ENCODE measurements at places on chromosomes 2 and 18. TPM values are rescaled to one million over a fixed set of nuclear protein-coding genes. Genes with fewer than 3 reads are reported as not detected.

EGR4 gene
- 0.16 TPM for total RNA-seq

DNA sequence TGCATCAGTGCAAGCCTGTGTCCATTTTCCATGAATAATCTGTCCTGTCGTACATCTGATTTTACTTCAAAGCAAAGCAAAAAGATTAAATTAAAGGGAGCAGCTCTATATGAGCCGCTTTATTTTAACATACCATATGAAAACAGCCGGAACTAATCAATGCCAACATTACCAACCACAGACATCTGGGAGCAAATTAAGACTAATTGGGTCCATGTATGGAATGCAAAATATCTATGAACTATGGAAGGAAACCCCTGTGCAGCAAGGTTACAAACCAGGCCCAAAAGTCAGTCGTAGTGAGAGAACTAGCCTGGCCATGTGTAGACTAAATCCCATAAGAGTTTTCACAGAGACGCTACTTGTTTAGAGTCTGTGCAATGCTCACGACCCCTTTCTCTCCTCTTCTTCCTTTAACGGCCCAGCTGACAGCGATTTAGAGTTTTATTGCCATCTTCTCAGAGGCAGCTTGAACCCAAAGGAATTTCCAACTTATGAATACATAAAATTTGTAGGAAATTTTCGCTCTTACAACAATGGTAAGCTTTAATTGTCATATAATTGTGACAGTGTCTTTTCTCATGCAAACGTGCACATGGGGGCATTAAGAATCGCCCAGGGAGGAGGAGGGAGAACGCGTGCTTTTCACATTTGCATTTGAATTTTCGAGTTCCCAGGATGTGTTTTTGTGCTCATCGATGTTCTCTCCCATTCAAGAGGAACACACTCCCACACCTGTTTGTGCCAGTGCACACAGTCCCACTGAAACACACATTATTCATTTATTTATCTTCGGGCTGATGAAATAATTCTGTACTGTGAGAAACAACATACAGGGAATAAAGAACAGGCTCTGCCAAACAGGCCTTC lies 52.9 kb upstream of the RPL31 start:
- H3K4me1 ChIP-seq: no peaks in the 10 kb centered on the region
- H3K36me3 ChIP-seq: peaks cover 14% of the 10 kb centered on the region
- DNase-seq: no peak
- H3K27ac ChIP-seq: no peak overlapping the region

DNA sequence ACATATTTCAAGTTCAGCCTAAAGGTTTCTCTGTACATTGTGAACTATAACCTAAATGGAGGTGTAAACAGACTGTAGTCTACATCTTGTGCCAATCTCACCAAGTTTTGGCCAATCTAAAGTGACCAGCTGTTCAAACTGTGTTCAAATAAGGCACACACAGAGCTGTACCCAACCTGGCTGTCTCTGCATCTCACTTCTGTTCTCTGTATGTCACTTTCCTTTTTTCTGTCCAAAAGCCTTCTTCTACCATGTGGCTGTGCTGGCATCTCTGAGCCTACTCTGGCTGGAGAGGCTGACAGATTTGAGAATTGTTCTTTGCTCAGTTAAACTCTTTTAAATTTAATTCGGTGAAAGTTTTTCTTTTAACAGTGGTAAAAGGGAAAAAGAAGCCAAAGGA lies 817.9 kb downstream of the SOCS6 start:
- no peaks in the 10 kb centered on the region for H3K27me3 ChIP-seq
- H3K4me3 ChIP-seq: no peak overlapping the region
- peaks cover 27% of the 10 kb centered on the region for H3K4me1 ChIP-seq
- DNase-seq: no peak
- H3K36me3 ChIP-seq: no peaks in the 10 kb centered on the region

- no peak overlapping the region for H3K4me3 ChIP-seq
- DNase-seq: no peak
- H3K27me3 ChIP-seq: no peaks in the 10 kb centered on the region
Measured at GRCh38 chr18:25187521-25188192, 164.3 kb downstream of the ZNF521 start.

PLEKHH2 gene
- total RNA-seq: 4.8 TPM

DNA sequence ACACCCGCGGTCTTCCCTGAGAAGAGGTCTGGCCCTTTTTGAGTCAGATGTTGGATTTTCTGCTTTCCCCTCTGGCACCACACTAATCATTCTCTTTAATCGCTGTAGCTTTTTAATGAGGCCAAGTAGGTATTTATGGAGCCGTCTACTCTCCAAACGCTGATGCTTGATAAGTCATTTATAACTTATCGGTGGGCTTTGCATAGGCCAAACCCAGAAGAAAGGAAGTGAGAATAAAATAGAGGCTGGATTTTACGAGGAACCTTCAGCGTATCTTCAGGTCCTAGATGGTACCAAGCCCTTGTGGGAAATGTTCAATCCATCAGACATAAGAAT lies 142.5 kb upstream of the CTAGE1 start:
- DNase-seq: no peak
- peaks cover 13% of the 10 kb centered on the region for H3K4me1 ChIP-seq
- H3K27me3 ChIP-seq: no peaks in the 10 kb centered on the region
- peak overlapping the region; percentile 43 for H3K4me3 ChIP-seq
- H3K27ac ChIP-seq: peak overlapping the region; percentile 100

GRCh38 chr2:20211860-20212458 lies 13.0 kb downstream of the SDC1 start:
- H3K4me3 ChIP-seq: no peak overlapping the region
- DNase-seq: no peak
- no peaks in the 10 kb centered on the region for H3K27me3 ChIP-seq
- no peaks in the 10 kb centered on the region for H3K4me1 ChIP-seq
- no peak overlapping the region for H3K27ac ChIP-seq
- H3K36me3 ChIP-seq: no peaks in the 10 kb centered on the region

- no peak overlapping the region for H3K4me3 ChIP-seq
- H3K27me3 ChIP-seq: no peaks in the 10 kb centered on the region
- DNase-seq: no peak
- H3K36me3 ChIP-seq: no peaks in the 10 kb centered on the region
Measured at GRCh38 chr2:98240786-98241398, 105.4 kb upstream of the CNGA3 start.

DNA sequence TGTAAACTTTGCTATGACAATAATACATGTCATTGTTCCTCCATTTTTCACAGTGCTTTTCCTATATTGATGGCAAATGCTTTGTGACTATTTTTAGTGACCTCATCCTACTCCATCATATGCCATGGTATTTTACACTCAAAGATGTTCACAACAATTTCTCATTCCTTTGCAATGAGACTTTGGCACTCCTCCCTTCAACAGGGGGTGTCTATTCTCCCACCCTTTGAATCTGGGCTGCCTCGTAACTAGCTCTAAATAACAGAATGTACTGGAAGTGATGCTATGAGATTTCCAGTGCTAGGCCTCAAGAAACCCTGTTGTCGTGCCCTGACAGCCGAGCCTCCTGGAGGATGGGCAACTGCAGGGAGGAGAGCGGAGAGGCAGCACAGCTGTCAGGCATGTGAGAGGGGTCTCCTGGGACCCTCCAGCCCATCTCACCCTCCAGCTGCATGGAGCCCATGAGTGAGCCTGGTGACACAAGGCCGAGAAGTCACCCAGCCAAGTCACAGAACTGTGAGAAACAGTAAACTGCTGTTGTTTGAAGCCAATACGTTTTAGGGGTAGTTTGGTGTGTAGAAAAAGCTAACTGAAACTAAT lies 103.1 kb upstream of the APCDD1 start:
- H3K4me1 ChIP-seq: peaks cover 32% of the 10 kb centered on the region
- no peaks in the 10 kb centered on the region for H3K36me3 ChIP-seq
- no peak overlapping the region for H3K4me3 ChIP-seq
- peak overlapping the region; percentile 31 for H3K27ac ChIP-seq

MC4R gene
- not detected for total RNA-seq

- no peak for DNase-seq
- no peak overlapping the region for H3K27ac ChIP-seq
- H3K4me3 ChIP-seq: no peak overlapping the region
- H3K36me3 ChIP-seq: no peaks in the 10 kb centered on the region
- H3K4me1 ChIP-seq: no peaks in the 10 kb centered on the region
- H3K27me3 ChIP-seq: no peaks in the 10 kb centered on the region
Measured at GRCh38 chr2:18172607-18173006, 294.1 kb downstream of the KCNS3 start.

IL37 gene
- not detected for total RNA-seq

SDC1 gene
- total RNA-seq: not detected

DNA sequence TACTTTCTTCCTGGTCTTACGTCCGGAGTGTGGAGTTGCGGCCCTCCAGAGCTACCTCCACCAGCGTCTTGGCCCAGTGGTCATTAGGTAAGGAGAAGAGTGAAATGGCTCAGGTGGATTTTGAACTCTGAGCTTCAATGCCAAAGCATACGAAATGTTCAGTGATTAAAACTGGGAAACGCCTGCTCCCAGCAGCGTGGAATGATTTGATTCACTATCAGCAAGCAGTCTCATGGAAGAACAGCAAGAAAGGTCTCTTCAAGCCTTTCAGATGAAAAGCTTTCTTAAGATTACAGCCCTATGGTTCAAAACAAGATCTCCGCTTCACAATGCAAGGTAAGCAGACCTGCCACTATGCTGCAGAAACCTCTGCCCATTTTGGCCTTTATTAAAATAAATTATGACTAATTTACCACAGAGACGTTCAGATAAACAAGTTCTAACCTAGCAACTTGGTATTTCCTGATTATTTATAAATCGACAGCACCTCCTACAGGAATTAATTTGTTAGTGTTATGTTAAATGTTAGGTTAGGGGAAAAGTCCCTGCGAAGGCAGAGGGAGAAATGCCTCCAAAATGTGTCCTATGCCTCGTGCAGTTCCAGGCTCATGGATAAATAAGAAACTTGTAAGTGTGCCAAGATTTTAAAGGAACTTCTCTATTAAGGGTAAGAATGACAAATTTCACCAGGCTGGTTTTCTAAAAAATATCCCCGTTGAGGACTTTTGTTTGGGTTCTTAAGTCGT lies 10.1 kb downstream of the SP9 start:
- peaks cover 36% of the 10 kb centered on the region for H3K4me1 ChIP-seq
- no peak overlapping the region for H3K4me3 ChIP-seq
- H3K36me3 ChIP-seq: peaks cover 16% of the 10 kb centered on the region

DNA sequence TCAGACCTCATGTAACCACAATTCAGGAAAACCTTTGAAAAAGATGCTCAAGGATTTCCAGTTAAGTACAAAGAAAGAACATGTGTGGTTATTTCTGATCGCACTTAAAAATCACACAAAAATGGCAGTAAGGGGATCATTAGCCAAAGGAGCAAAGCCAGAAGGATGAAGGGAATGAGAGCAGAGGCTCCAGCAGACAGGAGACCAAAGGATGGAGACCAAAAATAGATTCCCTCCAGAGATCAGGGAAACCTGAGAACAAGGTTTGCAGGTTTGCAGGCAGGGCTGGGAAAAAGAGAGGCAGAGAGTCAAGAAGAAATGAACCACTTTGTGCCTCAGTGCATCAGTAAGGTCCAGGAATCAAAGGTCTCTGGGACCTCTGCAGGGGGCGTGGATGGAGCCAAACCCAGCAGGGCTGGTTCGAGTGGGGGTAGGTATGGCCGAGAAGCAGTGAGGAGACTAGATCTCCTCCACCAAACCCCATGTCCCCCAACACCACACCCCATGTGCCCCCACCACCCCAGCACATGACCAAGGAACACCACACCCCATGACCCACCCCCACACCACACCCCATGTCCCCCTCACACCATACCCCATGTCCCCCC lies 98.5 kb upstream of the GPC1 start:
- H3K27ac ChIP-seq: no peak overlapping the region
- H3K4me3 ChIP-seq: no peak overlapping the region
- no peak for DNase-seq
- no peaks in the 10 kb centered on the region for H3K27me3 ChIP-seq
- H3K36me3 ChIP-seq: no peaks in the 10 kb centered on the region
- no peaks in the 10 kb centered on the region for H3K4me1 ChIP-seq

ABCG8 gene
- total RNA-seq: not detected

DNA sequence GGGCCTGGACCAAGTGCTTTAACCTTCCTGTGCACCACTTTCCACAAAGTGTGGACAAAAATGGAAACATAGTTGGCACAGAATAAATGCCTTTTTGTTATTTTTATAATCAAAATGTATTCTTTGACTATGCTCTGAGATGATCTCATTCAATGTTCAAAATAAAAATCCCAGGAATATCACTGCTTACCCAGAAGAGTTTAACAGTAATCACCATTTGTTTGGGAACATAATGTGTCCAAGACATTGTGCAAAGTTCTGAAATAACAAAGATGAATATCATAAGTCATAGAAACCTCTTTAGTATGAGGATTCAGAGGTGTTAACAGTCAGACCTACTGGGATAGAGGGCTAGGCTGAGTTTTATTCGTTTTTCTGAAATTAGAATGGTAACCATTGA lies 668.1 kb downstream of the CNTNAP5 start:
- no peaks in the 10 kb centered on the region for H3K4me1 ChIP-seq
- H3K27ac ChIP-seq: no peak overlapping the region
- H3K4me3 ChIP-seq: no peak overlapping the region
- H3K36me3 ChIP-seq: no peaks in the 10 kb centered on the region
- no peaks in the 10 kb centered on the region for H3K27me3 ChIP-seq

CAPN14 gene
- total RNA-seq: 0.22 TPM

TMEM247 gene
- not detected for total RNA-seq

DNA sequence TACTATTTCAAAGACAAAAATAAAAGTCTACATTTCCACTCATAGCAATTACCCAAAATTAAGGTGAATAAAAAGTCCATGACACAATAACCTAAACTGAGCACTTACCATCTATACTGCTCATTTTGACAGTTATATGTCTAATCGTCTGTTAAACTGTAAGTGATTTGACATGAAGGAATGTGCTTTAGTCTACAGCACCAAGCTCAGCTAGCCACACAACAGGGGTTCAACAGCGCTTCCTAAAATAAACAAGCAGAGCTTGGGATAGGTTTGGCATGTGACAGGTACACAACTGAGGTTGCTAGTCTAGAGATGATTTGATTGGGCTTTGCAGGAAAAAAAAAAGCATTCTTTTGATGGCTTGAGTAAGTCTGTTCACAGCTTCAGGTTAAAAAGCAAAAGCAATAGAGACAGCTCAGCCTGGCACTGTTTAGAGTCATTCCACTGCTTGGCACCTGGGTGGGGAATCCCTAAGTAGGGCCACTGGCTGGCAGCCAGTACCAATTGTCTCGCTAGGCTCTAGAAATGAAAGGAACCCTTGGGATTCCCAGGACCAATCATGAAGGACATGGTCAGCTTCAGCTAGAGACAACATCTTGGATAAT lies 78.6 kb downstream of the BARD1 start:
- H3K4me1 ChIP-seq: no peaks in the 10 kb centered on the region
- no peak for DNase-seq
- no peak overlapping the region for H3K27ac ChIP-seq
- no peak overlapping the region for H3K4me3 ChIP-seq
- peaks cover 9% of the 10 kb centered on the region for H3K36me3 ChIP-seq

L3MBTL4 gene
- 6.6 TPM for total RNA-seq

CRYBA2 gene
- total RNA-seq: not detected

Data from right atrium auricular region (tissue), 2 donors.